ENCODE measurements at places on chromosomes 16 and 17.

DNA sequence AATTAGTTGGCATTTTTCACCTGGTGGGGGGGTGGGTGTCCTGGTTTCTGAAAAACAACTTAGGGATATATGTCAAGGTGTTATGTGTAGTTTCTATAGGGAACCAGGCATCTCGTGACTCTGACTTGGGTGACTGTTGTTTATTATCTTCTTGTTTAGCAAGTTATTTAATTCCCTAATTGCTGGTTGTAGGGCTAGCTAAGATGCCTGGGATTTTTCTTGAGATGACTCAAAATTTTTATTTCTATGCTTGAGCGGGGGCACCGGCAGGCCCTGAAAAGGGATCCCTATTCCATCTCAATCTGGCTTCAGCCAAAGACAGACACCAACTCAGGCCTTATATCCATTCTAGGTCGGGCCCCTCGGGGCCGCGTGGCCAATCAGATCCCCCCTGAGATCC lies 3.2 kb downstream of the DPH1 start:
- no peak for DNase-seq

GRCh38 chr17:61305024-61305423 lies 94.6 kb upstream of the TBX2 start:
- DNase-seq: no peak

DNA sequence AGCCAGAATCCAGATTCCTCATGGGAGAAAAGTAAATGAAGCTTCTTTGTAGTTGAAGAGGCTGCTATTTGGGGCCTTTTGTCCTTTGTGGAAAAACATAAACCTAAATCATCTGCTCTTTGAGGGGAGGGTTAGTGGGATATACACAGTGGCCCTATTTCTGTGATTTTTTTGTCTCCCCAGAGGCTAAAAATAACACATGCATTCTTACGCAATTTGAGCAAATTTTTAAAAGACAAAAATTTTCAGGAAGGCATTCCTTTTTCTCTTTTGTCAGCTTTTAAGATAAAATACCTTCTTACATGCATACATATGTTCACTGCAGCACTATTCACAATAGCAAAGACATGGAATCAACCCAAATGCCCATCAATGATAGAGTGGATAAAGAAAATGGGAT lies 165.5 kb downstream of the AXIN2 start:
- no peak for DNase-seq

GRCh38 chr17:31492880-31493655 lies 101.6 kb downstream of the RAB11FIP4 start:
- DNase-seq: peak; percentile 77

DNA sequence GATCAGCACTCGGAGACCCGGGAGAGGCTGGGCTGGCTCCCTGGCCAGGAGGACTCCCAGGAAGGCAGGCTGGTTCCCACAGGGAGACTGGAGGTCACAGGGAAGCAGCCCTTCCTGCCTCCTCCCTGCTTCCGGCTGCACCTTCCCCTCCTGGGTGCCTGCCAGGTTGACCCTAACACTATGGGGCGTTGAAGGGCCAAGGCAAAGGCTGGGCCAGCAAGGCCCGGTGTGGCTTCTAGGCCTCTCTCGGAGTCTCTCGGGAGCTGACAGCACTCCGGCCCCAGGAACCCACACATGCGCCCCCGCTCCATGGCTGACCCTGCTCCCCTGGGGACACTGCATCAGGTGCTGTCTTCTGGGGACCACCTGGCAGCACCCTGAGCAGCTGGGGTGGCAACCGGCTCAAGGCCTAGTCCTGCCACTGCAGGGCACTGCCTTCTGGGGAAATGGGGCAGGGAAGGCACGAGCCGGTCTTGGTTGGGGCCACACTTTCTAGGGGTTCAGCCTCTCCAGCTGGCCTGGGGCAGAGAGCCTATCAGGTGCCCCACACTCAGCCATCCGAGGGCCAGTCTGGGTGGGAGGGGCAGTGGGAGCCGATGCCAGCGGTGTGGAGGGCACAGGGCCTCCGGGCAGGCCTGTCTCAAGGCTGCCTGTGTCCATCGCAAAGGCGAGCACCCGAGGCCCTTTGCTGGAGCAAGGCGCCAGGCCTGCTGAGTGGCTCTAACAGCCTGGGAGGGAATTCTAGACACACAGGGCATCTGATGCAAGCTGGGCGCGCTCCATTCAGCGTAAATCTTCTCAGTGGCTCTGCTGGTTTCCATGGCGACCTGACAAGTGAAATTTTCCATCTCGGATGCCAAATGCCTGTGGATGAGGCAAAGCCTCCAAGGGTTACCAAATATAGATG lies 5.6 kb upstream of the MTSS2 start:
- no peak for DNase-seq

- DNase-seq: peak; percentile 31
Observed at GRCh38 chr16:14249291-14250032, 178.3 kb downstream of the MRTFB start.
